ENCODE measurements at places on chromosomes 12 and 14. TPM values are rescaled to one million over a fixed set of nuclear protein-coding genes. Genes with fewer than 3 reads are reported as not detected.
A peak's percentile ranks its signal among the peaks of the same experiment; 100 is the strongest.

DNA sequence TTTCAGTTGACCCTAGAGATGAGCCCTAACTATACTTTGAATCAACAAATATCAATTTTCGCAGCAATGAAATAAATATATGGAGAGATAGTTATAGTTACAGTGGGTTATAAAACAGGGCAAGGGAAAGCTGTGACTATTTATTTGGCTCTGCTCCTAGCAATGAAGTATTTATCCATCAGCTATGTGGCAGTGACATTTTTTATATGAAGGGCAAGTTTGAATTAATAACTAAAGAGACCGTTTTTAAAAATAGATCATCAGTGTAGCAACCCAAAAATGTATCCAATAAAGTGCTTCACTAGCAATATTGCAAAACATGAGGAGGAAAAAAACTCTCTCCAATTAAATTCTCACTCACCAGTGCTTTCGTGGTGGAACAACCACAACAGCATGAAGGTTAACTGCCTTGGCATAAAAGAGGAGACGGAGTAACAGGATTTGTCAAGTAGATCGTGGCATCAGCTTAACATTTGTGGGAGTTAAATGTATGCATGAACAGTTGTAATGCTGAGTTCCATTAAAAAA is 58.1 kb upstream of the NUDT4 start:
- H3K4me3 ChIP-seq = no peak overlapping the region
- peaks cover 2% of the 10 kb centered on the region for H3K4me1 ChIP-seq
- H3K27me3 ChIP-seq = no peaks in the 10 kb centered on the region
- H3K36me3 ChIP-seq = no peaks in the 10 kb centered on the region

DNA sequence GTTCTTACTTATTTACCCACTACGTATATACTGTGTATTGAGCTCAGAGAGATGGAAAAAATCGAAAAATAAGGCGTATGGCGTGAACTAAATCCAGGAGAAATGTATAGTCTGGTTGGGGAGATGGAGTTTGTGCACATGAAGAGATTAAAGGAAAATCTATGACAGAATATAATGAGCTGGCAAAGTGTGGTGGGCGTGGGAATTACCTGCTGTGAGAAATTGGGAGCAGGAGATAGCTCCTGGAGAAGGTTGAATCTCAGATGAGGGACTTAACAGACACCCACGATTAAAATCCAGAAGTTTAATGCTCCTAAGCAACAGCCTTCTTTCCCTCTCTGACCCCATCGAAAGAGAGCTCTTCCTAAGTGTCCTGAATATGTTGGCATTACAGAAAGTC is 224.2 kb upstream of the FKBP4 start:
- H3K27ac ChIP-seq = no peak overlapping the region
- H3K36me3 ChIP-seq = no peaks in the 10 kb centered on the region
- no peak for DNase-seq
- H3K27me3 ChIP-seq = peaks cover 12% of the 10 kb centered on the region
- H3K4me1 ChIP-seq = no peaks in the 10 kb centered on the region

DNA sequence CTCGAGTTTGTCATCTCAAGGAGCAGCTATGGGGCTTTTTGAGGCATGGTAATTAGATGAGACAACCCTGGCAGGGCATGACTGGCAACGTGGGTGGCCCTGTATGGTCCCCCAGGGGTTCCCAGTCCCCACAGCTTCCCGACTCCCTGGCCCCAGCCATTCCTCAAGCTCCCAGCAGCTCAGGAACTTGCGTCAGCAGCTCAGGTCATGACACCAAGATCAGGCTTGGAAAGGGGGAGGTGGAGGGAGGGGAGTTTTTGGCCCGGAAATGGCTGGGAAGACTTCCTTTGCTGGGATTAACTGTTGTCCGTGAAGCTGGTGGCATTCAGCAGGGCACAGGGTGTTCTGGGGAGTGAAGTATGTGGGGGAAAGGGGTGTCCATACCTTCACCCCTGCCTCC is 10.4 kb upstream of the NRIP2 start:
- H3K36me3 ChIP-seq = peaks cover 17% of the 10 kb centered on the region
- no peaks in the 10 kb centered on the region for H3K27me3 ChIP-seq
- no peak overlapping the region for H3K4me3 ChIP-seq
- H3K27ac ChIP-seq = no peak overlapping the region
- no peaks in the 10 kb centered on the region for H3K4me1 ChIP-seq

GRCh38 chr14:70721542-70721941 is 79.8 kb downstream of the TTC9 start:
- no peak overlapping the region for H3K27ac ChIP-seq
- no peak overlapping the region for H3K4me3 ChIP-seq
- DNase-seq = no peak

TBX5 gene
- not detected for total RNA-seq

ADGRD1 gene
- 1.0 TPM for total RNA-seq

PTGER2 gene
- 10.7 TPM for total RNA-seq

DNA sequence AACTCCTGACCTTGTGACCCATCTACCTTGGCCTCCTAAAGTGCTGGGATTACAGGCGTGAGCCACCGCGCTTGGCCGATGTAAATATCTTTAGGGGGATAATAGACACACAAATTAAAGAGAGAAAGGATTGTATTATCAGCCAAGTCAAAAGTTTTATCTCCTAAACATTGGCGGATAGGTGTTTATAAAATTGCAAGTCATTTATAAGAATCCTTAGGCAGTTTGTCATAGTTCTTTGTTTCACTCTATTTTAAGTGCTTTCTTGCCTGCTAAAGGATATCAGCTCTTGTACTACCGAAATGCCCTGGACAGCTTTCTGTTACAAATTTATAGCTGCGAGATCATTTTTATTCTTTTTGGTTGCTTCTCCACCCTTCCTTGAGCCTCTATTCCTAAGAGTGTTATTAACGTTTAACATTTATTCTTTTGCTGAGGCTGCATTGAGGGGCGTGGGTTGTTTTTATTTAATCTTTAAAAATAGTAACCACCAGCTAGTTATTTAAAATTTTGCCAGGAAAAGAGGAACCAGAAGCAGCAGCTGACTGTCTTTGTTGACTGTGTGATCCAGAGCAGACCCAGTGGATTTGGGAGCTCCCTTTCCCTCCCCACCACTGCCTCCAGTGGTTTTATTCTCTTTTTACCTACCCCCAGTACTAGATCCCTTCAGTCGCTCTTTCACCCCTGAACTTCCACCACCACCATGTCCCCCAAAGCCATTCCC is 106.4 kb downstream of the DIP2B start:
- H3K27ac ChIP-seq = no peak overlapping the region
- peaks cover 11% of the 10 kb centered on the region for H3K4me1 ChIP-seq
- no peaks in the 10 kb centered on the region for H3K27me3 ChIP-seq
- DNase-seq = no peak
- no peak overlapping the region for H3K4me3 ChIP-seq
- H3K36me3 ChIP-seq = no peaks in the 10 kb centered on the region

PLEKHG7 gene
- not detected for total RNA-seq

- H3K27ac ChIP-seq = no peak overlapping the region
- peaks cover 3% of the 10 kb centered on the region for H3K4me1 ChIP-seq
- no peaks in the 10 kb centered on the region for H3K36me3 ChIP-seq
- DNase-seq = no peak
These were observed 59.8 kb upstream of the STON2 start for GRCh38 chr14:81459912-81460311.

- peaks cover 23% of the 10 kb centered on the region for H3K4me1 ChIP-seq
- no peak overlapping the region for H3K4me3 ChIP-seq
- H3K27ac ChIP-seq = no peak overlapping the region
- H3K27me3 ChIP-seq = no peaks in the 10 kb centered on the region
These were observed 13.7 kb downstream of the NRDE2 start for GRCh38 chr14:90318016-90318415.

DNA sequence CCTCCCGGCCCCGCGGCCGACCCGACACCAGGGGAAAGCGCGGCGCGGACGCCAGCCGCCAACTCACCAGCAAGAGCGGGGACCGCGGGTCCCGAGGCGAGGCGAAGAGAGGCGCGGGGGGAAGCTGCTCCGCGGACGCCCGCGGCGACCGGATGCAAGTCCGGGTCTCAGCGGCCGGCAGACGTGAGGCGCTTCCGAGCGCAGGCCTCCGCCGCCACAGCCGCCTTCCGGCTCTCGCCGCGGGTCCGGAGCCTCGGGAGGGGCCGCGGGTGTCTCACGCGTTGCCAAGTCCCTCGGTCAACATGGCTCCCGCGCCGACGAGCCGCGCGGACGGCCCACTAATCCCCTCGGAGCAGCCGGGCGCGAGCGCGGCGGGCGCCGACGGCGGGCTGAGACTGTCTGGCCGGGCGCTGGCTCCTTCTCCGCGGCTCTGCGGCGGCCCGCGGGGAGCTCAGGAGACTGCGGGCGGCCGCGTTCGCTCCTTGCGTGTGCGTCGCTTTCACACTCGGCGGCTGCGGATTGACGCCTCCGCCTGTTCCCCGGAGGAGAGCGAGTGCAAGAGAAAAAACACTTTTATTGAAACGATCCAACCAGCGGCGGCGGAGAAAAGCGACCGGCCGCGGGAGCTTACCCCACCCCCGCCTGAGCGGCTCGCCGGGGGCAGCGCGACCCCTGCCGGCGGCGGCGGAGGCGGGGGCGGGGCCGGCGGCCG is at the start of gene CDK17:
Gene CDK17 (minus strand): TSS at position 521 of the 712 bp plus-strand sequence. CDS start 65,603 bp downstream, outside the sequence.
- peak; percentile 92 for DNase-seq
- H3K4me1 ChIP-seq = peaks cover 40% of the 10 kb centered on the region
- peak within 1 kb of the TSS; percentile 86 for H3K4me3 ChIP-seq
- no peaks in the 10 kb centered on the region for H3K27me3 ChIP-seq
- H3K36me3 ChIP-seq = peaks cover 2% of the 10 kb centered on the region

DNA sequence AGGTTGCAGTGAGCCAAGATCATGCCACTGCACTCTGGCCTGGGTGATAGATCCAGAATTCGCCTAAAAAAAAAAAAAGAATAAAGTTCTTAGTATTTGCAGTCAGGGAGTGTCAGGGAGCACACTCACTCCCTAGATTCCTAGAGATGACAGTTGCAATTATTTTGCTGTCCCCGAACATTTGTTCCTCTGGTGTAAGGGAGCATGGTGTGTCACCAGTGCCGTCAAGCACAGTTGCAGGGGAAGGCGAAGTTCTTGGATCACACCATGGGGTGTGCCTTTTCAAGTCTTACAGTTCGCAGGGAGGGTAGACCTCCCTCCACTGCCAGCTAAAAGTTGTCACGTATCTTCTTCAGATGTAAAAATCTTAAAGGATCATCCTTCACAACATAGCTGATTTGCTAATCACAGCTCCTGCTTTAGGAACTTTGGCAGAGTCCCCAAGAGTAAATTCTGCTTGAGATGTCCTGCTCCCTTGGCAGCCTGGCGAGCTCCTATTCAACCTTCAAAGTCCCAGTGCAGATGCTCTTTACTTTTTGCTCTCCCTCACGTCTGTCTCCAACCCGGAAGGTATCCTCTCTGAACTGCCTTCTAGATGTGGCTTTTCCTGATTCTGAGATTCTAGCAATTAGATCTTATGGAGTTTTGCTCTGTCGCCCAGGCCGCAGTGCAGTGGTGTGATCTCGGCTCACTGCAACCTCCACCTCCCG is 11.3 kb downstream of the ACACB start:
- DNase-seq = no peak
- H3K4me3 ChIP-seq = no peak overlapping the region
- no peak overlapping the region for H3K27ac ChIP-seq
- no peaks in the 10 kb centered on the region for H3K4me1 ChIP-seq
- no peaks in the 10 kb centered on the region for H3K36me3 ChIP-seq

- no peaks in the 10 kb centered on the region for H3K36me3 ChIP-seq
- H3K4me3 ChIP-seq = no peak overlapping the region
- peaks cover 8% of the 10 kb centered on the region for H3K4me1 ChIP-seq
These were observed 92.8 kb downstream of the SINHCAF start for GRCh38 chr12:31233061-31233730.
